ENCODE measurements at places on chromosomes 16 and 17. TPM values are rescaled to one million over a fixed set of nuclear protein-coding genes. Genes with fewer than 3 reads are reported as not detected.

GAST gene
- total RNA-seq: not detected

ITGAD gene
- 0.16 TPM for total RNA-seq

SPATA2L gene
- total RNA-seq: 14.3 TPM

CPNE7 gene
- 75.3 TPM for total RNA-seq

WNT9B gene
- total RNA-seq: not detected
